Stimulated activated CD8-positive, alpha-beta memory T cell treated with anti-CD3 and anti-CD28 coated beads, Interleukin-4, amount 100 ng/mL, for 1 hour (primary cell): ENCODE measurements at places on chromosomes 2 and 18.

- no peak for DNase-seq
These were observed 244.3 kb upstream of the COPS8 start for GRCh38 chr2:236841389-236841788.

GRCh38 chr2:128376241-128377041 is 57.8 kb upstream of the HS6ST1 start:
- no peak for DNase-seq

DNA sequence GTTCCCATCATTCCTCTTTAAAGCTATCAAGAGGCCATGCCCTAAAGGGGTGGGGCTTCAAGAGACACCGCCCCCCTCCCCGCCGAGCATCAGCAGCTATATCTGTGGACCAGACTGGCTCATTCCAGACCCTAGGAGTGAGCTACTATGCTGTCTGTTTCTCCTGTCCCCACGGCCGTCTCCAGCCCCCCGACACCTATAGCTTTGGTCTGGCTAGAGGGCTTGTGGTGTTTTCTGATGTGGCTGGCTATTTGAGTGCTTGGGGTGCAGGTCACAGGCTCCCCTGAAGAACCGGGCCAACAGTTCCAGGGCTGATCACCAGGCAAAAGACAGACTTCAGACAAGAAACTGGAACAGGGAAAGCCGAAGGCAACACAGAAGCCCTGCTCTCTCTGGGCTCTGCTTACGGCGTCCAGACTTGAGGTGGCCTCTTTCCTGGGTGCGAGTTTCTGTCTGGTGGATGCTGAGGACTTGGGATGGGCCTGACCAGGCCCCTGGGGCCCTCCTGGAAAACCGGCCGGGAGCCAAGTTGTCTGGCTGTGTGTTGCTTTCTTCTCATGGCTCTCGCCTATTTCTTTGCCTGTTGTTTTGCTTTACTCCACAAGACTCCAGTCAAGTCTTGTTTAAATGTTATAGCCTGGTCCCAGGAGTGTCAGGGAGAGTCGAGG is 83.6 kb downstream of the KLHL29 start:
- no peak for DNase-seq

GRCh38 chr18:67977067-67977616 is 460.6 kb upstream of the DSEL start:
- DNase-seq: no peak

- no peak for DNase-seq
These were observed 5.1 kb downstream of the HS1BP3 start for GRCh38 chr2:20645761-20646160.

DNA sequence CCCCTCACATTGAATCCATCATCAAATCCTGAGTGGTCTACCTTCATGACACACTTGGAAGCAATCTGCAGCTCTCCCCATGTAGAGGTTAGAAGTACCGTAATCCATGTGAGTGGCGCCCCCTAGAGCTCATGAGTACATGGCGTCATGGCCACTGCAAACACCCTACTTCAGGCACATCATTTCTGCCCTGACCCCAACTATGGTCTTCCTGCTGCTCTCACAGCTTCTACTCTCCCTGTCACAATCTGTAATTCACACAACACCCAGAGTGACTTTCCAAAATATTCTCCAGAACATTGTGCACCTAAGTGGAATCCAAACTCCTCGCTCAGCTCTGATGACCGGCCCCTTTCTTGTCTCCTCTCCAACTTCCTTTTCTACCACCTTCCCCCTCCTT is 141.9 kb downstream of the ANKRD44 start:
- peak; percentile 40 for DNase-seq

DNA sequence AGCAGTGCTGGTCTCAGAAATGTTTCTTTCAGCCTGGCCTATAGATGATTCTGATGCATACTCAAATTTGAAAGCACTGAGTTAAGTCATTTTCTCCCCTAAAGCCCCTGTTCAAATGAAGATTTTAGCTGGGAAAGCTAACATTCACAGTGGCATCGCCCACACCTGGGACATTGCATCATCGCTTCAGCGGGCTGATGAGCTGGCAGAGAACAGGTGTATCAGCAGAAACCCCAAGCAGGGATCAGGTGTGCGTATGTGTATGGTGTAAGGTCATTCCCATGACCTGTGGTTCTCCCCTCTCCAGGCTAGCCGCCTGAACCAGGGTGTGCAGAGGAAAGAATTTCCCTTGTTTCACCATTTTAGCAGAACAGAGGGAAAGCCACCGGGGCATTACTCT is 56.3 kb downstream of the EPAS1 start:
- no peak for DNase-seq

GRCh38 chr2:163767097-163767496 is 31.3 kb upstream of the FIGN start:
- no peak for DNase-seq

DNA sequence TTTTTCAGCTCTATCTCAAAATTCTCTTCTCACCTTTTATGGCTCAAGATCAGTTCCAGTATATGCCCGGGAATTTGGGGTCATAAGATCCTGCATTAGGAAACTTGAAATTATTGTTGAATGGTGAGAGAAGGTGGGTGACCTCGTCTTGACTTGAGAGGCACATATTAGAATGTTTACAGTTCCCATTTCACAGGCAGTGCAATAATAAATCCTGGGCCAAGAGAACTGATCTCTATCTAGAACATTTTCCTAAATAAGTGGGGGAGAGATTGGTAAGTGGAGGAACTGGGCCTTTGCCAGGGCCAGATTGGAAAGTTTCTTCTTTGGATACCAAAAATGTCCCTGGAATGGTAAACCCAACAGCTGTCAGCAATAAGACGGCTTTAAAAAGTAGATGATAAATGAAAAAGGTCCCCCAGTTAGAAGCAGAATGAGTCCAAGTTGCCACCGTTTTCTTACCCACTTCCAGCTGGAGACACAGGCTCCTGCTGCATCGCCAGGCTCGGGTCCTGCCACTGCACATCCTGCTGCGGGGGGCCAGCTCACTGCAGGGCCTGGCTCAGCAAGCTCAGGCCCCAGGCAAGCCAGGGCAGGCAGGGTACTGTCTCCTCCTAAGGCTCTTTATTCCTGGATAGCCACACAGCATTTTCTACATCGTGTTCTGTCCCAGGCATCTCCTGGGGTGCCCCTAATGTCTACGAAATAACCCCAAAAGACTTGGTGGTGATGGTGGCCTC is 126.4 kb upstream of the EPAS1 start:
- DNase-seq: no peak

DNA sequence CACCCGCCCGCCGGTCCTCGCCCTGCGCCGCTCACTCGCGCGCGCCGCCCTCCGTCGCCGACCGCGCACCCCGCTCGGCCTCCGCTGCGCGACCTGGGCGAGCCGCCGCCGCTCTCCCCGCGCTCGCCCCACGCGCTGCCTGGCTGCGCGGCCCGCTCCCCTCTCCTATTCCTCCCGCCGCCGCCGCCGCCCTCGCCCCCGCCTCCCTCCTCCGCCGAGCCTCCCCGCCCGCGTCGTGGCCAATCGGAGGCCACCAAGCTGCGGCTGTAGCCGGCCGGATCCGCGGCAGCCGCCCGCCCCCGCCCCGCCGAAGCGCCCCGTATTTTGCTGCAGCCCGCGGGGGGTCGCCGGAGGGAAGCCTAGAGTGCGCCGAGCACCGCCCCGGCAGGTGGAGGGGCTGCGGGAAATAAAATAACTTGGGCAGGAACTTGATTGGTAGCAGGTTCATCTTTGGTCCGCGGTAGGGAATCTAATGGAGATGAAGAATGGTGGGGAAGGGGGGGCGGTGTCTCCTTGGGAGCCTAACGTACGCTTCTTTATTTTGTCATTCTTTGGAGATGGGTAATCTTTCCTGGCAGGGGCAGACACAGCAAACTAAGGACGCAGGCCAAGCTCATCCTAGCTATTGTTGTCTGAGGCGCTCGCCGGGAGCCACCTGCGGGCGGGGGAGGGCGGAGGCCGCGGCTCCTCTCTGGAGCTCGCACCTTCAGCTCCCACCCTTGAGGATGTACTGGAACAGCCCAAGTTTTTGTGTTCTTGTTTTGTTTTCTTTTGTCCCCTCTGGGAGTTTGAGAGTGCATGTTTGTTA is 1.1 kb upstream of the CDH2 start:
- no peak for DNase-seq

DNA sequence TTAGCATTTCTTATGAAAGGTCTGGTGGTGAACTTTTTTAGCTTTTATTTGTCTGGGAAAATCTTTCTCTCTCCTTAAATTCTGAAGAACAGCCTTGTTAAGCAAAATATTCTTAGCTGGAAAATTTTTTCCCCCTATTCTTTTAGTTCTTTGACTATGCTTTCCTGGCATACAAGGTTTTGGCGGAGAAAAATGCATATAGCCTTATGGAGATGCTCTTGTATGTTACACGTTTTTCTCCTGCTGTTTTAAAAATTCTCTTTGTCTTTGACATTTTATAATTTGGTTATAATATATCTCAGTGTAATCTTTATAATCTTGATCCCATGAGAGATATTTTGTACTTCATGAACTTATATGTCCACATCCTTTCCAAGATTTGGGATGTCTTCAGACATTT is 1190.4 kb upstream of the ZEB2 start:
- no peak for DNase-seq

GRCh38 chr2:64295326-64296139 is 151.3 kb upstream of the PELI1 start:
- no peak for DNase-seq

DNA sequence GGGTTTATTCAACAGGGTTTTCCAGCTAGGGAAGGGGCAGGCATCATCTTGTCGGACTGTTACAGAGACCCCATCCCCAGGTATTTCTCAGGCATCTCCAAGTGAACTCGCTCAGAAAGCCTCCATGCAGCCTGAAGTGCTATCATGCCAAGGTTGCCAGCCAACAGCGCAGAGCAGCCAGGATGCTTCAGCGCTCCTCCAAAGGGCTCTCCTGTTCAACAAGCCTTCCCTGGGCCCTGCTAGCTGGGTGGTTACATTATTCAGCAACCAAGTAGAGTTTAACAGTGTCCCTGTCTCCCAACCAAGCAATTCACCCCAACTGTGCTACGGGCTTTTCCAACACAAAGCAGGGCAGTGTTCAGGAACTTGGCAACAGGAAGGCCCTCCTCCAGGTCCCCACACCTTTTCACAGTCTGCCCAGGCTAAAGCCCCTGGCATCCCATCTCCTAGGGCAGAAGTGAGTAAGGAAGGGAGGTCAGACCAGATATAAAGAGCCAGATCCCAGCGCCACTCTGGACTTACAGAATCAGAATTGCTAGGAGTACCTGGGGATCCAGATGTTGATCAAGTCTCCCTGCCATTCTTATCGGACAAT is 52.9 kb downstream of the ZBTB7C start:
- no peak for DNase-seq

- DNase-seq: no peak
These were observed 344.8 kb downstream of the TGIF1 start for GRCh38 chr18:3794537-3795348.

DNA sequence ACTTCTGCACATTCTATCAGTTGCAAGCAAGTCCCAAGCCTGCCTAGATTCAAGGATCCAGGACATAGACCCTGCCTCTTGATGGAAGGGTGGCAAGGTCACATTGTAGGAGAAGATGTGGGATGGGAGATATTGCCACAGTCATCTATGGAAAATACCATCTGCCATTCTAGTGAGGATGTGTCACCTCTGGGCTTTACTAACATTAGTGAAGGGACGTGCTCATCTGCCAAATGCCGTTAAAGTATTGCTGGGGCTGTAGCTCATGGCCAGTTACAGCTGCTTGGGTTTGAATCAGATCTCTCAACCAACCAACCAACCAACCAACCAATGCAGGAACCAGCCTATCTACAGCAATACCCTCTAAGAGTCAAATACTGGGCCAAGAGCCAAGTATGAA is 49.0 kb downstream of the E2F6 start:
- no peak for DNase-seq

DNA sequence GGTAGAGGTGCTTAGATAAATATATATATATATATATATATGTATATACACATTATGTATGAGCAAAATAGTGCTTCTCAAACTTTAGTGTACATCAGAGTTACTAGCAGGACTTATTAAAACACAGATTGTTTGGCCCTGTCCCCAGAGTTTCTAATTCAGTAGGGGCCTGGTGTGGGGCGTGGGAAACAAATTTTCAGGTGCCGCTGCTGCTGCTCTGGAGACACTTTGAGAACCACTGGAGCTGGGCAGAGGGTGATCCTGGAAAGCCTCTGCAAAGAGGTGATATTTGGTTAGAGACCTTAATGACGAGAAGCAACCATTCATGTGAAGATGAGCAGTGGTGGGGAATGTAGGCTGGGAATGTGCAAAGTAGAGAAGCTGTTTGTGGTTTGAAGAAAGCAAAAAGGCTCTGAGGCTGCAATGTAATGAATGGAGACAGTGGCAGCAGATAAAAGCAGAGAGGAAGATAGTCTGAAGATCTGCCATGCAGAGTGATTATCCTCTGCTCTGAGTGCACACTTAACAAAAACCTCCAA is 142.9 kb downstream of the PLCL1 start:
- no peak for DNase-seq

DNA sequence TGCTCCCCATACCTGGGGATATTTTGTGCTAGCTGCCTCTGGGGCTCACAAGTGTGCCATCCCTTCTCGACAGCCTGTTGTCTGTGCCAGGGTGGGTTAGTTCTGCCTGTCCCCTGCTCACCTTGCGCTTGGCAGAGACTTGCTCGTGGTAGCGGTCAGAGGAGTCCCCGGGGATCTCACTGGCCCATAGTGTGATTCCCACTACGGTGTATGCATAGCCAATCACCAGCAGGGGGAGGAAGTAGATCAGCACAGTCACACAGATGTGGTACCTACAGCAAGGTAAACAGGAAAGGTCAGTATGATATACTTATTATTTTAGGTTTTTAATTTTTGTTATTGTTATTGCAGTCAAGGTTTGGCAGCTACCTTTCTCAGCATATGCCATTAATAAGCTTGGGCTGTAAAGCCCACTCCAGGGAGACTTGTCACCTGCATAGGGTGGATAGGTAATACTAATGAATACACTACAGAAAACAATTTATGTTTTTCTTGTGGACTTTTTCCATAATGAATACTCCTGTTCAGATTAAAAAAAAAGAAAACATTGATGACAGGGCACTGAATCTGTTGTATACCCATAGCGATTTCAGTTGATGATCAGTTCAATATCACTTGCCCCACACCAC is 95.2 kb downstream of the POLE4 start:
- no peak for DNase-seq

GRCh38 chr2:126863336-126864015 is 35.2 kb upstream of the TEX51 start:
- no peak for DNase-seq

- DNase-seq: no peak
These were observed 3.3 kb upstream of the CCBE1 start for GRCh38 chr18:59700535-59700967.

- no peak for DNase-seq
These were observed 39.1 kb downstream of the ABCB11 start for GRCh38 chr2:168992026-168992425.

DNA sequence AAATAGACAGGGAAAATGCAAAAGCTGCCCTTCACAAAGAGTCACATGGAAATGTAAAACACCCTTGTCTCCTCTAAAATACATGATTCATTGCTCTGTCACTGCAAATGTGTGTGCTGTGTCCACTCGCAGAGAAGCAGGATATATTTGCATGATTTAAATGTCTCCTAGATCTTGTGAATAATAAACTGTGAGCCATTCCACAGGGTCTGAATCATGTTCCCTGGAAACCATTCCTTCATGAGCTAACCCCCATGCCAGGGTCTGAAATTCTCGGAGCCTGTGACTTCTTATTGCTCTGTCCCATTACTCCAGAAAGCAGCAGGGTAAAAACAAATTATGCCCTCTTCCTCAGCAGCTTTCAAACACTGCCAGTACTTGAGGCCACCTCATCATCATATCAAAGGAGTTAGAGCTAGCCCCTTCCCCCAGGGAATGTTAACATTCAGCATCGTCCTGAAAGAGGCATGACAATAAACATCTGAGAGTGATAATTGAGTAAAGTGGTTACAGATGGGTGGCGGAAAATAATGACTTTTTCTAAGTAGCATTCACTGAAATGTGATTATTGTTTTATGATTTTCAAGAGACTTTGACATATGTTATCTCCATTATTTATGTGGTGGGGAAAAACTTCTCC is 11.7 kb upstream of the CNGA3 start:
- DNase-seq: no peak
